SHP77 treated with DMSO at 0.1 percent for 48 hours (cell line): ENCODE measurements at places on chromosomes 3 and 15.
A peak's percentile ranks its signal among the peaks of the same experiment; 100 is the strongest.

DNA sequence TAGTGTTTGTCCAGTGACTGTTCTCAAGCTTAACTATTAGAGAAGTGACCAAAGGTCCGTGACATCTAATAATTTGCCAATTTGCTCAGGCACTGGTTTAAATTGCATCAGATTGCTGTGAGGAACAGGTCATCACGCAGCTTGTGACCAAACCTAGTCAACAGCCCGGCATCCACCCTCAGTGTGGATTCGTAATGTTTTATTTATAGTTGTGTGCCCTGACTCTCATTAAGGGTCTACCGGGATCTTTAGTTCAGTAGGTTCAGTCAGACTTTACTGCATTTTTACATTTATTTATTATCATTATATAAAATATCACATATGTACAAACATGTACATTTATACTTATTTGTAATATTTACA lies 46.4 kb upstream of the PGPEP1L start:
- no peak for DNase-seq

DNA sequence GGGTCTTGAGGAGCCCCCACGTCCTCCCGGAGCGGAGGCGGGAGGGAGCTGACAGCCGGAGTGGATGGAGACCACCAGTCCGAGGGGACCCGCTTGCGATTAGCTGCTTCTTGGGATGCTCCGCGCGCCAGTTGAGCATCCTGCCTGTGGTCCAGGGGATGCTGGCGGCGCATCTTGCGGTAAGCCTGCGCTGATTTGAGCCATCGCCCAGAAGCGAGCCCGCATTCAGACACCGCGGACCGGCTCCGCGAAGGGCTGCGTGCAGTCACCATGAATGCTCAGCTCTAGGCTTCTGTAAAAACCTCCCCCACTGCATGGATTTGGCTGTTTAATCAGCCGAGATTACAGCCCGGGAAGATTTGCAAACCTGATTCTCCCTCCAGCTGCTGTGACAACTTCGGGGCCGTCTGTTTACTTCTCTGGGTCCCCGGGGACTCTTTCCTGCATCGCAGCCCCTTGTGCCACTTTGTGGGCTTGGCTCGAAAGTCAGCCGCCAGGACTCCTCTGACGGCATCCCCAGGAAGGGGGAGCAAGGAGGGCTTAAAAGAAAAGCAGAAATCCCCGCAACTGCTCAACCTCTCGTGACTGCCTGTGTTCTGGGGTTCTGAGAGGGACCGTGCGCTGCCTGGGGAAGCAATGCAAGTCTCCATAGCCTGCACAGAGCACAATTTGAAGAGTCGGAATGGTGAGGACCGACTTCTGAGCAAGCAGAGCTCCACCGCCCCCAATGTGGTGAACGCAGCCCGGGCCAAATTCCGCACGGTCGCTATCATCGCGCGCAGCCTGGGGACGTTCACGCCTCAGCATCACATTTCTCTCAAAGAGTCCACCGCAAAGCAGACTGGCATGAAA lies 171.1 kb downstream of the KCNAB1 start:
- no peak for DNase-seq

DNA sequence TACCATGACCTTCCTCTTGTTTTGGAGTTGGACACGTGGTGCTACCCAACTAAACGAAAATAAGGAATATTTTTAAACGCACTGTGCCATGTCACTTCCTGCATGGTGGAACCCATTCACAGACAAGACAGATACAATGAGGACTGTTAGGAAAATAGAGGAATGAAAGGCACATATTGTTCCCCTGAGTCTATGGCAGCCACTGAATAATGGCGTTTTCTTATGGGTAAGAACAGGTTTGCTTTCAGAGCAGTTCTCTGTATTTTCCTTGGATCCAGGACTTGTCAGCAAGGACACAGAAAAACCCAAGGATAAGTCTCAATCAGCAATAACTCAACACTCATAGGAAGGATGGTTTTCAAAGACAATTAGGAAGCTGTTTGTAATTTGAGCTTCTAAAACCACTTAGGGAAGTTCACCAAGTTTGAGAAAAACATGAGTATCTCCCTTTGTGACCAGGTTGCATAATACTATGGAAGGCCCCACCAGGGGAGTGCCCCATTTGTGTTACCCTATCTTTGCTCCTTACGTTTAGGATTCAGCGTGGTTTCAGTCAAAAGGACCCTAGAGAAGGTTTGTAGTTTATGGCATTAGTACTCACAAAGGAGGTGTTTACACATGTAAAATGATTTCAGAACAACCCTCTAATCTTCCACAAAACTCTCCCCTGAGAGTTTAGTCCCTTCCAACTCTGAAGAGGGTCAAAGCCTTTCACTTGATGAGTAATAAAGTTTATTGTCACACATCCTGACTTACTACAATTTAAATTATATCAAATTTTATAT lies 487.2 kb upstream of the ATP11B start:
- DNase-seq: no peak

DNA sequence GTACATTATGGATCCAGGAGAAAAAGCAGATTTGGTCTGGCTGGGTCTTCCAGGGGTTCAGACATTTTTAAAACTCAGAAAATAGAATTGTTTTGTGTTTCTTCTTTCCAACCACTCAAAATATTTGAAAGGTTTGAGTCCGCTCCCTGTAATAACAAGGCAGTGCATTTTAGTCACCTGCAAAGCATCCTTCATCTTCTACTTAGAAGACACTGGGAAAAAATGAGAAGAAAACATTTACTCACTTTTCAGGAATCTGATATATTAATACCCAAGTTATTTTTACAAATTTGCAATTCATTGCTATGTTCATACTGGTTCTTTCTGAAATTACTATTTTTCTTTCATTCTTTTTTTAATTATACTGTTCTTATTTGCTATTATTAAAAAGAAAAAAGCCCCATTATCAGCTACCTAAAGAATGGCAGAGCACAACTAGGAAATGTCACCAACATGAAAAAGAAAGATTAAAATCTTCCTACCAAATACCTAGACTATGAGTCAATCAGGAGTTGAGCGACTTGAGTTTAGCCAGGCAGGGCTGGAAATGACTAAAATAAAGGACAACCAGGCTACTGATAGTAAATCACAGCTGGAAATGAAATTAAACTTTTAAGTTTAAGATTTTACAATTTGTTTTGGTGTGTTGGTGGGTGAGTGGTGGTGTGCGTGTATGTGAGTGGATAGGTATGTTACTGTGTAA lies 280.3 kb upstream of the THBS1 start:
- no peak for DNase-seq

GRCh38 chr3:100532411-100532810 lies 40.0 kb downstream of the TMEM45A start:
- no peak for DNase-seq

DNA sequence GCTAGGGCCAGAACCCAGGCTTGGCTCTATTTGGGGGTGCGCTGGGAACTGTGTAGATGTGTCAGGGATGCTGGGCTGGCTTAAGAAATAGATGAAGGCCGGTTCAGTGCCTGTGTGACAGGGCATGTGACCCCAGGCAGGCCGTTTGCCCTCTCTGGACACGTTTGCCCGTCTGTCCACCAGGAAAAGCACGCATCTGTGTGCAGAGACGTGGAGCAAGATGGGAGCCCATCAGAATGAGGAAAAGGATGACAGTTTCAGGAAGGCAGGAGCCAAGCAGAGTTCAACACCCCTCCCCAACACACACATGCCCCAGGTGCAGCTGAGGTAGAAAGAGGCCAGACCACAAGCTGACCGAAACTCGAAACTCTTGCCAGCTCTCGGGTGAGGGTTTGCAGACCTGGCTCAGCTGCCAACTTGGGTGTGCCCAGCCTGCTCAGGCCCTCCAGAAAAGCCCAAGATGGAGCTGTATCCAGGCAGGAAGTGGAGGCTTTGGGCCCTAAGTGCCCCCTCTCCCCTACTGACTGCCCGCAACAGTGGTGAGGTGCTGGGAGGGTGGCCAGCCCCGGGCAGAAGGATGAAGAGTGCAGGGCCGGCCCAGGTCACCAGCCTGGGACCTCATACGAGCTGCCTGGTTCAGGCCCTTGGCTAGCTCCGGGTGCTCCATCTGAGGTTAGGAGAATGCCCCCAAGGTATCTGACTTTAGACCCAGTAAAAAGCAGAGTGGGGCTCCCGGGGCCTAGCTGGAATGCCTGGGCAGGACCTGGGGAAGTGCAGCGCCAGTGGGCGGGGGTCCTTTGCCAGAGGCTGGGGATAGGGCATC lies 10.2 kb upstream of the MESP1 start:
- no peak for DNase-seq

GRCh38 chr3:193029800-193030199 lies 112.1 kb upstream of the MB21D2 start:
- no peak for DNase-seq

DNA sequence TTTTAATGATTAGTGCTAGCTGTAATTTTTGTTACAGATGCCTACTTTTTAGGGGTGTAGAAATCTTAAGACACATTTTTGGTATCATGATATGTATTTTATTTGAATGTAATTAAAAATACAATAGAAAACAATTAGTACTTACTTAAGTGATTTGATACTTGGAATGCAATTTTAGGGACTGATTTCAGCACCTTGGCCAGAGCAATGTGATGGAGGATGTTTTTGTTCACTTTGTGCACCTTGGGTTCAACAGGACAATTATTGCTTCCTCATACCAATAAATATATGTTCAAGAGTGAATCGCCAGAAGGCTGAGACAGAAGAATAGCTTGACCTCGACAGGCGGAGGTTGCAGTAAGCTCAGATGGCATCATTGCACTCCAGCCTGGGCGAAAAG lies 22.3 kb downstream of the GMNC start:
- DNase-seq: no peak

- peak; percentile 82 for DNase-seq
Measured at GRCh38 chr3:165837058-165837525, at the start of gene BCHE. Gene BCHE (minus strand): TSS chr3:165837423. CDS start chr3:165831033, 6,390 bp downstream.

- no peak for DNase-seq
Measured at GRCh38 chr3:58085616-58086015, 77.4 kb downstream of the FLNB start.

DNA sequence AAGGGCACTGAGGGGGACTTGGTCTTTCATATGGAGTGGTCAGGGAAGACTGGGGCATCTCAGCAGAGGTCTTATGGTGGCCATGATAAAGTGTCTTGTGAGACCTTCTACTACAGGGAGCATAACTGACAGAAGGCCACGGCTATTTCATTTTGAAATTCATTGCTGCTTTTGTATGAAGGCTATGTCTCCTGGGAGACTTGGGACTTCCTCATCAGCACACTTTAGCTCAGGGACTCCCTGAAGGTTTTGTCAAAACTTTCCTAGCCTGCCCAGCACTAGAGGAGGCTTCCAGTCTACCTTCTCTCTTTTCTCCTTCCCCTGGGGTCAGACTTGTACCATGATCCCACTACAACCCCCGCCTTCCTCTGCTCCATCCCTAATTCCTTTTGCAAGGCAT lies 77.2 kb upstream of the RASGRF1 start:
- DNase-seq: no peak

GRCh38 chr15:89761929-89762328 lies 10.9 kb upstream of the MESP1 start:
- DNase-seq: no peak

DNA sequence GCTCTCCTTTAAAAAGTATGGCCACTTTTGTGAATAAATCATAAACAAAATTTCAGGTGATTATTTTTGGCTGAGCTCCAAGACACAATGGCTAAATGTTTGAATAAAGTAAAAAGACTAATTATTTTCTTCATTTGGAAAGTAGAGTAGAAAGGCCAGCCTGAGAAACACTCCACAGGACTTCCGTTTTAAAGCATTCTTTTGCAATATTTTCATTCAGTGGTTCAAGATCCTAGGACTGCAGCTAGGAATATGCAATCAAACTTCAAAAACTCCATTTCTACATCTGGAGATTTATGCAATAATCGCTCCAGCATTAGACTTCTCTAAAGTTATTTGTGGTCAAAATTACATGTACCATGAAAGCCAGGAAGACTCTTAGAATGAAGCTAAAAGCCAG lies 62.8 kb downstream of the MECOM start:
- DNase-seq: no peak

- no peak for DNase-seq
Measured at GRCh38 chr3:47306022-47306421, 23.3 kb downstream of the KLHL18 start.

GRCh38 chr15:81642451-81642990 lies 268.5 kb upstream of the TMC3 start:
- no peak for DNase-seq

GRCh38 chr3:30741889-30742288 lies 135.5 kb downstream of the TGFBR2 start:
- DNase-seq: no peak

DNA sequence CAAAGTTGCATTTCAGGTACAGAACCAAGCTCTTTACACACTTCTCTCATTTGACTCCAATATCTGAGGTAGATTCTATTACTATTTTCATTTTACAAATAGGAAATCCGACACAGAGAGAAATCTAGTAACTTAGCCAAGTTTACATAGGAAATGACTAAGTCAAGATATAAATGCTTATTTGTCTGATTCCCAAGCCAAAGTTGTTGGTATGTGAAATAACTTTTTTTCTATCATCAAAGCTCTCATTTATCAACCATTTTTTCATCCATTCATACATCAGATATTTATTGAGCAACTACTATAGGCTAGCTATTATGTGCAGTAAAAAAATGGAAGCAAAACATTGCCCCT lies 89.2 kb upstream of the MITF start:
- DNase-seq: no peak

- no peak for DNase-seq
Measured at GRCh38 chr3:60448696-60449095, 802.6 kb downstream of the FHIT start.

GRCh38 chr3:141877911-141878310 lies 1.5 kb downstream of the ATP1B3 start:
- DNase-seq: no peak

DNA sequence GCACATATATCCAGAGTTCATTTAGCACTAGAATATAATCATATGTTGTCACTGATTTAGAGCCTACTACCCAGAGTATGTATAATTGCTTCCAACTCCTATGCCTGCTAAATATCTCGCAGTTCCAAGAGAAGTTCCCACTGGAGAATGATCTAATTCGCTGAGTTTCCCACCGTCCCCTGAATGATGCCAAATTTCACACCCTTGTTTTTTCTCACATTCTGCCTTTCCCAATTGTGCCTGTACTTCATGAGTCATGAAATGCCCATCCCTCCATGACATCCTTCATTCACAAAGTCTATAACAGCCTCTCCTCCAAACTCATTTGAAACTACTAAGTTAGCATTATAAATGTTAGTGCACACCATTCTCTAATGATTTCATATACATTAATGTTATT lies 177.2 kb downstream of the CBLB start:
- DNase-seq: no peak

GRCh38 chr3:130621824-130622223 lies 104.8 kb downstream of the COL6A6 start:
- DNase-seq: no peak

DNA sequence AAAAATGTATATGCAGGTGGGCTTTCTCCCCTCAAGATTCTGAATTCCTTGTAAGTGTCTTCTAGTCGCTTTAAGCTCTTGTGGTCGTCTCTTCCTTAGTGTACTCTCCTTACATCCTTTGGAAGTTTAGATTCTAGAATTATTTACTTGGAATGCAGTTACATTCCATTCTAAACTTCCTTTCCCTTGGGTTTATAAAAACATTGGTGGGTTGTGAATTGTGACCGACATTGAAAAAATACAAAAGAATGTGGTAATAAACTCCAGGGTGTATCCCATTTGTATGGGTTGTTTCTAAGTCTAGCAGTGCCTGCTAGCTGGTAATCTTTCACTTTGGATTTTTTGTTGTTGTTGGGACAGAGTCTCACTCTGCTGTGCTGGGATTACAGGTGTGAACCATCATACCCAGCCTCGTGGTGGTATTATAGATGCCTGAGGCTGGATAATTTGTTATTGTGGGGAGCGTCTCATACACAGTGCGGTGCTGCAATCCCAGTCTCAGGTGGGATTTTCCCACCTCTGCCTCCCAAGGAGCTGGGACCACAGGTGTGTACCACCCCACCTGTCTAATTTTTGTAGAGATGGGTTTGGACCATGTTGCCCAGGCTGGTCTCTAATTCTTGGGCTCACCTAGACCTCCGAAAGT lies 9.1 kb downstream of the CHD2 start:
- DNase-seq: no peak
